Spleen (tissue), 13 donors: ENCODE measurements at places on chromosomes 2 and 18. TPM values are rescaled to one million over a fixed set of nuclear protein-coding genes. Genes with fewer than 3 reads are reported as not detected.

GRCh38 chr2:240464514-240465241, 29.2 kb downstream of the GPC1 start:
- DNase-seq: peak; percentile 69

GRCh38 chr2:28661589-28662001, 90.0 kb upstream of the PPP1CB start:
- DNase-seq: no peak

GRCh38 chr2:3680548-3681345, 22.6 kb upstream of the DCDC2C start:
- no peak for DNase-seq

DNA sequence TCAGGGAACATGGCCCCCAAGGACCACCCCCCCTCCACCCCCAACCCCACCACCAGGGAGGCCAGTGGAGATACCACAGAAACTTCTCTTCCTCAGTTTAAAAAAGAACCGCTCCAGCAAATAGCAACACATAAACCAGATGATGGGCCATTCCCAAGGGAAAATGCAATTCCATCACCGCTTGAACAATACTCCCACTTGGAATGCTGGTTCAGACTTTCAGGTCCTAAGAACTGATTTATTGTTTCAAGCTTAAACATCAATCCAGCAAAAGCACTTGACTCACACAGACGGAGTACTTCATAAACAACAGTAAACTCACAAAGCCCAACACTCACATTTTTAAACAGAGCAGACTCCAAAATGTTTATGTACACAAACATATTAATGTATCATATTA, 6.9 kb downstream of the HDAC4 start:
- no peak for DNase-seq

DNA sequence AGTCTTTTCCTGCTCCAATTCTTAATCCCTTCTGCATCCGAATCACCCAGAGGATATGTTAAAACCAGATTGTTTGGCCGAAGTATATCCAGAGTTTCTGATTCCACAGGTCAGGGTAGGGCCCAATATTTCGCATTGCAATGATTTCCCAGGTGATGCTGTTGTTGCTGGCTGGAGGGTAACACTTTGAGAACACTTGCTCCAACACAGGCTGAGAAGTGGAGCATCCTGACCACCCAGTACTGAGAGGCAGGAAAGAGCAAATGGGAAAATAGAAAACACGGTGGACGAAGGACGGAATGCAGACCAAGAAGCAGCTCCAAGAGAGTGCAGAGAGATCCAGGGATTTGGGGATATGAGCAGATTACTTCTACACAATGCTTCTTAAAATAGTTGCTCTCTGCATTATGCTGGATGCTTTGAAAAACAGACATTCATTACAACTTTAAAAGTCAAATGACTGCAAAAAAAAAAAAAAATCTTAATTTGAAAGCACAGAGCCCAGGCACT, 362.2 kb upstream of the SLC14A2 start:
- DNase-seq: no peak

GPATCH11 gene
- 10.0 TPM for total RNA-seq
